Renal cortical epithelial cell (primary cell): ENCODE measurements at places on chromosomes 2 and 18. TPM values are rescaled to one million over a fixed set of nuclear protein-coding genes. Genes with fewer than 3 reads are reported as not detected.
A peak's percentile ranks its signal among the peaks of the same experiment; 100 is the strongest.

DNA sequence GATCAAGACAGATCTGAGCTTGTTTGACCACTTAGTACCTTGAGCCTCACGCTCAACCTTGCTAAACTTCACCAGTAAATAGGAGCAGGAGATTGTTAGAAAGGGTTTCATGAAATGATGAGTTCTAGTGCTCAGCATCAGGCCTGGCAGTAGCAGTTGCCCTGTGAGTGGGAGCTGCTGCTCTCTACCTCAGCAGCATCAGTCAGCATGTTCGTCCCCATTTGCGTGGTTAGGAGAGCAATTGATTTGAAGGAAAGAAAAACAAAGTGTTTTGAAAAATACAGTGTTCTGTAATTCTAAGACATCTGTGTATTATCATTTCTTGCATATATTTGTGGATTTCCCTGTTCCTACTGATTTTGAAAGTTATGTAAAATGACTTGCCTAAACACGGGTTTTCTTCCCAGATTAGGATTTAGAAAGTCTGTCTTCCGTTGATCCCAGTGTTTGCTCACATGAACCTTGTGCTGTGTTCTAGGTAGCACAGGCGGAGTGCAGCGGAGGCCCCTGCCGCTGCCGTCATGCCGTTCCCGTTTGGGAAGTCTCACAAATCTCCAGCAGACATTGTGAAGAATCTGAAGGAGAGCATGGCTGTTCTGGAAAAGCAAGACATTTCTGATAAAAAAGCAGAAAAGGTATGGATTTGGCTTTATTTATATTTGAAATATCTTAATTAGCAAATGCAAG is 47.0 kb downstream of the CAB39 start:
- no peak for DNase-seq

DNA sequence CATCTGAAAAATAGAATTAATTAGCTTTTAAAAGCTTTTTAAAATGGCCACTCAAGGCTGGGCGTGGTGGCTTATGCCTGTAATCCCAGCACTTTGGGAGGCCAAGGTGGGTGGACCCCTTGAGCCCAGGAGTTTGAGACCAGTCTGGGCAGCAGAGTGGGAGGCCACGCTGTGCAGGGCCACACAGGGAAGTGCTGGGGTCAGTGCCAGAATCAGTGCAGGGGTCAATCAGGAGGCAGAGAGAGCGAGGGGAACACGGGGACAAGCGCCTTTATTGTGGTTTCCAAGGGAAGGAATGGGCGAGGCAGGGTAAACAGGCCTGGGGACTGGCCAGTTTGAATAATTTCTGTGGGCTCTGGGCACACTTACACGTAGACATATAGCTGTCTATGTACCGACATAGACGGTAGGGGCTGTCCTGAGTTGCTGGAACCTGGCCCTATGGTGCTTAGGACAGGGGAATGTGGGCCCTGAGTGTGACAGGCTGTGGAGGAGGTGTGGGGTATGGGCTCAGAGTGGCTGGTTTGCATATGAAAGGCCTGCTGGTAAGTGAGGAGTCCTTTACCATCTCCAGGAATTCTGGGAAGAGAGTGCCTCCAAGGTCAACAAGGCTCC is 42.9 kb downstream of the DYSF start:
- no peak for DNase-seq

DNA sequence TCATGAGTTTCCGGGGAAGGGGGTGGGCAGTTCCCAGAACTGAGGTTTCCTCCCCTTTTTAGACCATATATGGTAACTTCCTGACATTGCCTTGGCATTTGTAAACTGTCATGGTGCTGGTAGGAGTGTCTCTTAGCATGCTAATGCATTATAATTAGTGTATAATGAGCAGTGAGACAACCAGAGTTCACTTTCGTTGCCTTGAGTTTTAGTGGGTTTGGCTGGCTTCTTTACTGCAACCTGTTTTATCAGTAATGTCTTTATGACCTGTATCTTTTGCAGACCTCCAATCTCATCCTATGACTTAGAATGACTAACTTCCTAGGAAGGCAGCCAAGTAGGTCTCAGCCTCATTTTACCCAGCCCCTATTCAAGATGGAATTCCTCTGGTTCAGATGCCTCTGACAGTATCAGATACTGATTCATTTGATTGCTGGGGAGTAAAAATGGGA is 447.3 kb downstream of the XIRP2 start:
- DNase-seq, result peak; percentile 46

Gene PROM2
- 17.6 and 38.0 TPM in 2 replicates for total RNA-seq

Gene NEU2
- total RNA-seq, result not detected in 2 replicates

GRCh38 chr2:14633061-14633460 is 544 bp downstream of the LRATD1 start:
- no peak for DNase-seq

GRCh38 chr2:201734111-201734510 is 35.7 kb upstream of the MPP4 start:
- no peak for DNase-seq

Gene MBP
- total RNA-seq, result 28.8 and 34.0 TPM in 2 replicates

DNA sequence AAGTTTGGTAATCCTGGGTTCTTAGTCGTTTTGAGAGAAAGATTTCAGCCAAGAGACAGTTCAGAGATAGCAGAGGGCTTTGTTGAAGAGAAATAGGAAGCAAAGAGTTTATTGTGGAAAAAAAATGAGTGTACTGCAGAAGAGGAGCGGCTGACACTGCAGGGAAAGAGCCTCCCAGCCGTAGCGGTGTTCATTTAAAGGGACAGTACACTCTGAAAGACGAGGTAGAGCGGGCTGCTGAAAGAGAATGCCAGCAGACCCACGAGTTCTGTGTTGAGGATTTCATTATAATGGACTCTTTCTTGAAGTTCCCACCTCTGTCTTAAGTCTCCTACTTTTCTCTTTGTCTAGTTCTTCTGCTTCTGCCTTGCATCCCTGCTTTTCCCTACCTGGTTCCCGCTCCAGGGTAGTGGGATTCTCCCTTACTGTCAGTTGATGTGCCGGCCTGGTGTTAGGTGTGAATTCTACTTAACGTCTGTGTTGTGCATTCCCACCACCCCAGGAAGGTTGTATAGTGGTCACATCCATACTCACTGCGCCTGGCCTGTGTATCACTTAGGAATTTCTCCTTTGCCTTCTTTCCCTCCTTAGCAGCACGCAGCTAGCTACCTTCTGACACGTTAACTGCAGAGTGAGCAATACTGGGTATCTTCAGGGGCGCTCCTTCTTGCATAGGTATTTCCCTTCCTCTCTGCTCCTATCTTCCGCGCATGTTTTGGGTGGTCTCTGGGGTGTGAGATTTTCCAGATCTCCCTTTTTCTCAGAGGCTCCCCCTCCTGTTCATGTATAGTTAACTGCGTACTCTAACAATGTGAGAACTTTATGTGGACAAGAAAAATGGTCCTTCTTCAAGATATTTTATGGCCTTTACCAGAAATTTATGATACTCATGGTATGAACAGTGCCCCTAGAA is 164.5 kb downstream of the PTH2R start:
- no peak for DNase-seq
